ENCODE measurements at places on chromosomes 5 and 9.

DNA sequence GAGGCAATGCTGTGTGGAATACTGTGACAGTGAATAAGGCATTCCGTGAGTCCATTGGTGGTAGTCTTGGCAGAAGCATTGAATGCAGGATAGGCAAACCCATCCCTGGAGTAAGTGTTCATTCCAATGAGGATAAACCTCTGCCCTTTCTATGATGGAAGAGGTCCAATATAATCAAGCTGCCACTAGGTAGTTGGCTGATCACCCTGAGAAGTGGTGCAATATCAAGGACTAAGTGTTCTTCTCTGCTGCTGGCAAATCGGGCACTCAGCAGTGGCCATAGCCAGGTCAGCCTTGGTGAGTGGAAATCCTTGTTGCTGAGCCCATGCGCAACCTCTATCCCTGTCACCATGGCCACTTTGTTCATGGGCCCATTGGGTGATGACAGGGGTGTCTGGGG is 70.1 kb downstream of the FBXO4 start:
- no peak for DNase-seq

GRCh38 chr9:18371621-18372020 is 102.3 kb upstream of the ADAMTSL1 start:
- no peak for DNase-seq

GRCh38 chr5:15007646-15008045 is 136.1 kb upstream of the ANKH start:
- no peak for DNase-seq

DNA sequence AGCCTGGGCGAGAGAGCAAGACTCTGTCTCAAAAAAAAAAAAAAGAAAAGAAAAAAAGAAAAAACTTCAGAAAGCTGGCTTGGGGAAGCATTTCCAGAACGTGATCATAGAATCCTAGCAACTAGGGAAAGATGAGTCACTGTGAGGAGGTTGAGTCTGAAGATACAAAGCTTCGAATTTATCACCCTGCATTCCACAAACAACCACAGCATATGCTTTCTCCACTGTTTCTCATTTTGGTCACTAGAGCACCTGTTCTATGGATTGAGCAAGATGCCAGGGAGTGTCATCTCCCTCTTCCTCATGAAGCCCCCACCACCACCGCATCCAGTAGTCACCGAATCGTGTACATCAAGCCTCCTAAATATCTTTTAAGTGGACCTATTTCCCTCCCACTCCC is 37.9 kb downstream of the SEMA5A start:
- DNase-seq: no peak

DNA sequence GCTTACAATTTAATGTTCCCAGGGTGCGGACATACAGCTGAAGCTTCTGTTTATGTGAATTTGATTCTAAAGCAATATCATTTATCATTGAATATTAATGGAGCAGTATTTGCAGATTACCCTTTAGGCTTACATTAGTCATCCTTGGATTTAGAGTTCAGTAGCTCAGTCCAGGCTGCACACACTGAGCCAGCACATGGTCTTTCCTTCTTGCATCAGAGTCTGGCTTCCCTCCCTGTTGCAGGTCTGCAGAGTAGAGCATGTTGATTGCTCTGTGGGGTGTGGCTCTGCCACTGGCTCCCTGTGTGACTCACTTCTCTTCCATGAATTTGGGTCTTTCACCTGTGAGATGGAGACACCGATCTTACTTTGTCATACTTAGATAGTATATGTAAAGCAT is 36.8 kb downstream of the NSG2 start:
- no peak for DNase-seq

DNA sequence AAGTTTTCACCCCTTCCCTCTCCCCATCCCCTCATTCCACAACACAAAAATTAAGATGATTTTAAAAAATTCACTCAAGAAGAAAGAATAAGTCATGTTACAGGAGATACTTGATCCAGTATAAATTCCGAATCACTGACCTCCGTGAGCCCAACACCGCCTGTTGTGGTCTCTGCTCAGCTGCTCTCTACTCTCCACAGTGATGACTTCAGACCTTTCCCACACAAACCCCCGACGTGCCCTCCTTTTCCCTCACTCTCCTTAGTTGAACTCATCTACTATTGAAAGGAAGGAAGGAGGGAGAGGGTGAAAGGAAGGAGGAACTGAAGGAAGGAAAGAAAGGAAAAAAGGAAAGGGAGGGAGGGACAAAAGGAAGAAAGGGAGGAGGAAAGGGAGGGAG is 55.1 kb downstream of the ZNF354C start:
- no peak for DNase-seq

DNA sequence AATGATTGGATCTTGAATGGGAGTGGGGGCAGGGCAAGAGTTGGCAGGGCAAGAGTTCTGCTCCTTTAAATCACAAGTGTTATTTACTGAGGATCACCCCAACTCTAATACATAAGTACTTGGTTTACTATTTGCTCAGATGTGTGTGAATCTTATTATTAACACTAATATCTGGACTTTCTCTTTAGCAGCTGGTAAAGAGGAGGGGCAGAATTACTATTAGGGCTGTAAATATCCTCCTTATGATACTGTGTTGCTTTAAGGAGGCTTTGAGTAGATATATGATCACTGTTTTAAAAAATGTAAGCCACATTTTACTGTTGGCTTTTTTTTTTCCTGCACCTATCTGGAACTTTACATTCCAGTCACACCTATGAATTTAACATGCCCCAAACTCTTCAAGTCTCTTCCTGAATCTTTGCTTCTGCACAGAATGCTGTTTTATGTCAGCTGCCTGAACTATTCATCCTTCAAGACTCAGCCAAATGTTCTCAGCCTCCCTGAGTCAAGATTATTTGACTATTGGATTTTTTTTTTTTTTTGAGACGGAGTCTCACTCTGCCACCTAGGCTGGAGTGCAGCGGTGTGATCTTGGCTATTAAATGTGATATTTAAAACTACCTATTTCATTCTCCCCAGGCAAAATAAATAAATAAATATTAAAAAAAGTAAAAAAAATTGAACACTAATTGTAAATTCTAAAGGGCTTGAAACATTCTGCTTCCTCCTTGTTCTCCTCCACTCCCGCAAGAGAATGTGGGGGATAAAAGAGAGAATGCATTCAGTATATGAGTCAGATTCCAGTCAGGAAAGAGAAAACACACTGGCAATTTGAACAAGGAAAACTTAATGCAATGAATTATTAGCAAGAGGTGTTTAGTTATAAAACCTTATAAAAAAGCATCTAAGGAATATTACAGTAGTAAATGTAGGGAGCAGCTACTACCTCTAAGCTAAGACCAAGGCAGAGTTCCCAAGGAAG is 99.3 kb downstream of the FOCAD start:
- no peak for DNase-seq

DNA sequence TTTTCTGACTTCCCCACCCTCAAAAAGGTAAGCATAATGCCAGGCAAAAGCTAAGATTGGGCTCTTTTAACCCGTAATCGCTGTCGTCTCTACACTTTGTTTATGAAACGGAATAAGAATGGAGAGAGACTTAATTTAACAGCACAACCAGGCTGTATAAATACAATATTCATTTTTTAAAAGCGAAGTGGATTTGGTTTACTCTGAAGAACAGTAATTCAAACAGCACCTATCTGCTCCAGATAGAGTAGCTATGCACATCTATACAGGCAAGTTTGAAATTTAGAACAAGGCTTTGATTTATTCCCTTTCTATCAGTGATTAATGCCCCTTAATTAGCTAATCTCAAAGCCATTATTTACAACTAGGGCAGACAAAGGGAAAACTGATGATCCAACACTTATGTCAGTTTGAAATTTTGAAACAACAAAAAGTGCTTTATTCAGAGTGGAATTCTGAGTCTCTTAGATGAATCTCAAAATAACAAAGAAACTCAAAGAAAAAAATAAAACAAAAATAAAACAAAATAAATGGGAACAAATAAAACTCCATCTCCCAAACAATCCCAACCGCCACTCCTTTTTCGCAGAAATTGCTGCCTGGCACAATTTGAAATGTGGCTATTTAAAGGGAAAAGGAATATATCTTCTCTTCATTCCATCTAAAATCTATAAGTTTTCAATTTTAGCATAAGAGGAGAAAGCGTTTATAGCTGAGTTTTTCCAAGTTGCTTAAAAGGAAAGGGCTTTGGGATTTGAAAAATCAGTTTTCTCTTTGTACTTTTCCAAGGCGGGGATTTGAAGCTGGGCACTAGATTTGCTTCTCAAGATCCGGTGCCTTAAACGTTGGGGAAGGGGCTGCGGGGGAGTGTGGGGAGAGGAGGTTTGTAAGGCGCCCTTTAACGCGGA is 298.6 kb downstream of the PARP8 start:
- no peak for DNase-seq

- DNase-seq: no peak
Measured at GRCh38 chr5:107428303-107428813, 242.4 kb downstream of the EFNA5 start.
